ENCODE measurements at places on chromosomes 7 and 10.

DNA sequence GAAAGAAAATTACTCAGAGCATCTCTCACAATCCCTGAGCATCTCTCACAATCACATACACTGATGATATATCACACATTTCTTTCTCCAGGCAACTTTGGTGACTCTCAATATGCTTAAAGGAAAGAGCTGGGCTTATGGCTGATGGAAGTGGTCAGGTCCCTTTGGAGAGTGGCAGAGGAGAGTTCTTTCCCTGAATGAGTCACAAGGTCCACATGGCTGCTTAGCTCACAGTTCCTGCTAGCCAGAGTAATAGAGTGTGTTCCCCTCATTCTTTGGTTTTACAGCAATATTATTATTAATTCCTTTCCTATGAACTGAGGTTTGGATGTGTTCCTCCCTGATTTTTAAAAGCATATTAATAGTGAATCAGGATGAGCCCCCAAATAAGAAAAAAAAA lies 287.4 kb downstream of the C7orf25 start:
- DNase-seq = no peak

DNA sequence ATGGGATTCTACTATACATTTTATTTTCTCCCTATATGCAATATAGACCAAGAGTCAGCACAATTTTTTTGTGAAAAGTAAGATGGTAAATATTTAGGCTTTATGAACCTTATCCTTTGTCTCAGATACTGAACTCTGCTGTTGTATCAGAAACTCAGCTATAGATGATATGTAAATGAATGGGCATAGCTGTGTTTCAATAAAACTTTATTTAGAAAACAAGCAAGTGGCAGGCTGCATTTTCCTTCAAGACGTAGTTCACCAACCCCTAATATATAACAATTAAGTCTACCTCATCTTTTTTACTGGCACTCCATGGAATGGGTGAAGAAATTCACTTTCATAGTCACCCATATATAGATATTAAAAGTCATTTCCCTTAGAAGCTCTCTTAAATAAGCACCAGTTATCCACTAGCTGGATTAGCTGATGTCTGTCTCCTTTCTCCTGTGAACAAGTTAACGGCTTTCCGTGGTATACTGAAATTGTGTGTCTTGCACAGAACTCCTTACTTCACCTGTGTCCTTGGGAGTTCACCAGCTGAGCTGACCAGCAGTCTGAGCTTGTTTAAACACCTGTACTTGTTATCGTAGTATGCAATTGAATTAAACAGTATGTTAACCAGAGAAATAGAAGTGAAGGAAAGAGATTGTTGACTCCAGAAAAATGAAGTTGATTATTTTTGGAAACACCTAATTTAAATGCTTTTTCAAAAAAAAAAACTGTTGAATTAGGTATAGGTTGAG lies 770.6 kb downstream of the KCNMA1 start:
- no peak for DNase-seq

DNA sequence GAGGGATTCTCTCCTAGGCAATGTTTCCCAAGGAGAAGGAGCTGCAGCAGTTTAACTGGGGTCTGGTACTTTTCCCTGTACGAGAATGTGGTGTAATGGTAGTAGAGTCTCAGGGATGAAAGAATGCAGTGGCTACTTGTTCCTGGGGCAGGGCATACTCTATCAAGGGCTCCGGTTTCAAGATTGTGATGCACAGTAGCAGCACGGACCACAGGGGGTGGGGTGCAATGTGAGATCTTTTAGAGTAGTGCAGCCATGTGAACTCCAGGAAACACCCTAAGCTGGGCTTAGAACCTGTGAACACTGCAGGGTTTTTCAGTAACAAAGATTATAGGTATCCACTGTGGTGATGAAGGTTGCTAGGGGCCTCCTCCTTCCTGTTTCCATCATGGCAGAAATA lies 903.9 kb downstream of the NRG3 start:
- no peak for DNase-seq

GRCh38 chr10:131400513-131400912 lies 89.0 kb upstream of the TCERG1L start:
- no peak for DNase-seq

GRCh38 chr7:98346515-98347069 lies 54.3 kb downstream of the BAIAP2L1 start:
- no peak for DNase-seq

DNA sequence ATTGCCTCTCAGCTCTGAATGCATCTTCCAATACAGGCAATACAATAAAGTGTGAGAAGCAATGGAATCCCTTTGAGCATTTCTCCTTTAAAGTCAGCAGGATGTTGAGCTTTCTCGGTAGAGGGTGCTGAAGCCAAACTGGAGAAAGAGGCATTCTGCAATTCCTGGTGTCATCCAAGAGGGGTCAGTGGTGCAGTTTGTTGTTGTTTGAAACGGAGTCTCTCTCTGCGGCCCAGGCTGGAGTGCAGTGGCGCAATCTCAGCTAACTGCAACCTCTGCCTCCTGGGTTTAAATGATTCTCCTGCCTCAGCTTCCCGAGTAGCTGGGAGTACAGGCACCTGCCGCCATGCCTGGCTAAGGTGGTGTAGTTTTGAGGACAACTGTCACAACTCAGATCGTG lies 486.5 kb downstream of the CALN1 start:
- no peak for DNase-seq

- DNase-seq = no peak
Observed at GRCh38 chr7:158255156-158255555, 332.5 kb downstream of the PTPRN2 start.

- no peak for DNase-seq
Observed at GRCh38 chr10:6716516-6716915, 136.4 kb upstream of the PRKCQ start.

GRCh38 chr7:39911167-39911566 lies 38.9 kb upstream of the CDK13 start:
- no peak for DNase-seq

- no peak for DNase-seq
Observed at GRCh38 chr10:132139526-132139925, 47.2 kb upstream of the DPYSL4 start.

- DNase-seq = no peak
Observed at GRCh38 chr10:86178401-86179152, 188.0 kb downstream of the GRID1 start.

GRCh38 chr10:27225011-27225590 lies 15.5 kb downstream of the ACBD5 start:
- no peak for DNase-seq

DNA sequence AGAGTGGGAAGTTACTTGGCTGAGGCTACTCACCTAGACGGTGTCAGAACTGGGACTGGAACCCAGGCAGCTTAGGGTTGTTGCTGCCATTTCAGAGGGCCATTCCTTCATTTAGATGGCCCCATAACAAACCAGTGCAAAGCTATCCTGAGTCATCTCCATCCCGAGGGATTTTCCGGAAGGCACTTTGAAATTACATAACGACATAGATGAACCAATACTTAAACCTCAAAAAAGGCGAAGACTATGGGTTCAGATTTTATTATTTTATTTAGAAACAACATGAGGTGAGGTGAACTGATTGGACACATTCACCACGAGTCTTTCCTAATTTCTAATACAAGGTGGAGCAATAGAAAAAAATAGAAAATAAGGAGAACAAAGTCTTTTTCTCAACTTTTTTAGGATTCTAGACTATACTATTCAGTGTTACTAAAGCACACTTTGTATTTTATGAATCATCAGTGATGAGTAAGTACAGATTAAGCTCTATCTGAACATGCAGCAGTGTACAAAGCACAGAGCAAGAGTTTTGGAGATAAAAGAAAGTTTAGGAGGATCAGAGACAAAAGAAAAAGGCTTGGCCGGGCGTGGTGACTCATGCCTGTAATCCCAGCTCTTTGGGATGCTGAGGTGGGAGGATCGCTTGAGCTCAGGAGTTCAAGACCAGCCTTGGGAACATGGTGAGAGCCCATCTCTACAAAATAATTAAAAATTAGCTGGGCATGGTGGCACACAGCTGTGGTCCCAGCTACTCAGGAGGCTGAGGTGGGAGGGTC lies 79.5 kb upstream of the SVIL start:
- no peak for DNase-seq

DNA sequence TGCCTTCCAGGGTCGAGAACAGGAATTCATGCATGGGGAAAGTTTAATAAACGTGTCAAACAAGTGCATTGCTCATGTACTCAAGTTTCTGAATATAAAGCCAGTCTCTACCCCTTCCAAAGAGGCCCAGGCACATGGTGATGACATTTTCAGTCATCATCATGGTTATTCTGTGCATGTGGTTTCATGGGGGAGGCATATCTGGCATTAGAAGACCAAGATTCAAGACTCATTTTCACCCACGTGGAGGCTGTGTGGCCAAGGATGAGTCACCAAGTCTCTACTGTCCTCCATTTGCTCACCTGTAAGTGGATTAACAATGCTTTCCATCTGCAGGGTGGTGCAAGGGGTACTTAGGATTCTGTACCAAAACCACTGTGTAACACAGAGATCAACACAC lies 34.0 kb upstream of the CNPY1 start:
- DNase-seq = no peak

DNA sequence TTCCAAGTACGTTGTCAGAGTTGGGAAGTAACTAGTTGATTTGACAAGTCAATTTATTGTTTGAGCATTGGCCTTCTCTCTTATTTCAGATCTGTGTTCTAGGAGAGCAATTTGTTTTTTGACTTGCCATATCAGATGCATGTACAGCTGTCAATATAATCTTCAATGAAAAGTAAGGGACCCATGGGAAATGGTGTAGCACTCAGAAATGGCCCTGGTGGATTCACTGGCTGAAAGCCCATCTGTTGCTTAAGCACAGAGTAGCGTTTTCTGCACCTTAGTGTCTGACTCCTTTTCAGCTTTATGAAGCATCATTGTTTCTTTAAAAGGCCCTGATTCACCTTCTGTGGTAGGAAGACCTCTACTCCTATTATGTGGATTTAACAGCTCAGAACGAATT lies 10.2 kb downstream of the GARS1 start:
- DNase-seq = no peak

DNA sequence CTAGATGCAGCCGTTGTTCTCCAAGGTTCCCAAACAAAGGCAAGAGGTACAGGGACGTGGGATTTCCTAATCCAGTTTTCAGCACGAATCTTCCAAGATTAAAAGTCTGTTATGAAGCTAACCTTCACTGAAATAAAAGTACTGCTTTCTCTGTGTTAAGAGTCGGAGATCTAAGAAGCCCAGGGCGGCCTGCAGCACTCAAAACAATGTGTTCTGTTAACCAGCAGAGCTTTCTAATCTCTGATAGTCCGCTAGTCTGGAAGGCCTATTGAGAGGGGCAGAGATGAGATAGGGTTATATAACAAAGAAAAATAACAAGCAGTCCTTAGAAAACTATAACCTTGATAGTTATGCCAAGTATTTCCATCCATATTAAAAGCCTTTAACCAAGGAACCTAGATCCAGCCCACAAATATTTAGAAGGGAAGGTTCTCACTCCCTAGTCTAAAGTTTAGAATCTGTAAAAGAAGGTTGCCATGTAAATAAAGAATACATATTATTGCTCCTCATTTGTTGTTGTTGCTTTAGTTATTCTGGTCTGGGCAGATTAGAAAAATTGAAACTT lies 106.3 kb upstream of the SVIL start:
- no peak for DNase-seq

DNA sequence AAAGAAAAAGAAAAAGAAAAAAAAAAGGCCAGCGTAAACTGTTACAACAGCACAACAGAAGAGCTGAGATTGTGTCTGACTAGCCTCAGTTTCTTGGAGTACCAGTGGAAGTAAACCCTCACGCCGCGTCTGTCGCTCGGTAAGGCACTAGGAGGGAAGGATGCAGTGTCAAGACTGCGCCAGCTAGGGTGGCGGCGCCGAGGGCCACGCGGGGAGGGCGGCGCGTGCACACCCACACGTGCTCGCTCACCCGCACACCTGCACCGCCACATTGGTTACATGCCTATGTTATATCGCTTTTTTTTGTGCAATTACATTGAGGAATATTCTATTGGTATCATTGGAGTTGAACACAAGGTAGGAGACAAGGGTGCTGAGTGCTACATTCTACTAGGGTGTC lies 48.2 kb downstream of the CLEC2L start:
- DNase-seq = no peak

- DNase-seq = no peak
Observed at GRCh38 chr10:49700997-49701396, 21.5 kb downstream of the C10orf53 start.

DNA sequence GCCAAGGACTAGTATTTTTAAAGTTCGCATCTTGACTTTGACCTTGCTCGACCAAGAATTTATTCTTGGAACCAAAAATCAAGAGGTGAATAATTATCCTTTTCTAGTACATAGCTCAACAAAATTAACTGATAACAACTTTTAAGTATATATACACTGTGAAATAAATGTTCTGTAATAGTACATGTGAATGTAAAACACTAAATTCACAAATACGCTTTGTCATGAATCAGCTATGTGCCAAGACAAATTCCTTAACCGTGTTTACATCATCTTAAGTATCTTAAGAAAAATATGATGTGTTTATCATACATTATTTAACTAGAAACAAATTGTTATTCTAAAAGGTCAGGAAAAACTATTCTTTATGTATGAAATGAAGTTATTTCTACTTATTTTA lies 83.3 kb downstream of the CUL2 start:
- DNase-seq = no peak

DNA sequence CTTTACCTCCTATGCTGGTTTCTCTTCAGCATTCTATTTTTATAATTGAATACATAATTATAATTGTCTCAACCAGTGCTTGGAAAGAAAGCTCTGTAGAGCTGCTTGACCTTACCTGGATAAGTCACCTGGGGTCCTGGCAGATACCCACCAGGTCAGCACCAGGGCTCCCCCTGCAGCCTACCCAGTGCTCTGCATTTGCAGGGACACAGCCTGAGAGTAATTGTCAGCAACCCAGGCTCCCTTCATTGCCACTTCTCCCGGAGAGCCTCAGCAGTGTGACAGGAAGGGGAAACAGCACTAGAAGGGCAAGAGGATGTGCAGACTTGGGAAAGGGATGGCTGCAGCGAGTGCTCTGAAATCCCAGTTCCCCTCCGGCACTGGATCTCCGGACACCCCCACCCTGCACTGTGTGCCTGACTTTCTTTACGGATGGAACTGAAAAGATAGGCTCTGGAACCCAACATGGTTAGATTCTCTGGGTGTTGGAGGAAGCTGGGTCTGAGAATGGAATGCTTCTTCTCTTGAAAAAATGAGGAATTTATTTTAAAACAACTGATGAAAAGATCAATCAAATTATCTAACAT lies 11.4 kb upstream of the PAX4 start:
- DNase-seq = no peak

DNA sequence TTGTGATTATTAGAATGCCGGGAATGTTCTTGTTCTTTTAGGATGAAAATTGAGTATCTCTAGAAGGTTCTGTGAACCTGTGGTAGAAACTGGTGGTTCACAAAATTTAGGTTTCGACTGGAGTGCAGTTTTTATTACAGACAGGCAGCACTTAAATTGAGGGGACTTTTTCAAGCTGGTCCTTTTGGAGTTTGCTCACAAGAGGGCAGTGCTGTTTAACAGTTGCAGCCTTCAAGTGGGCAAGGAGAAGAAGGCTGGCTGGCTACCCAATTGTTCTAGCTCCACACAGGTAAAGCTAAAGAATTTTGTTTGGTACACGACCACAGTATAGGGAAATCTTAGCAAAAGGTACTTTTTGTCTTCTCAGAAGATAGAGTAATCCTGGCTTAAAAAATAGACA lies 233.6 kb downstream of the SNX13 start:
- no peak for DNase-seq
